GDM1 (cell line): ENCODE measurements at places on chromosomes 5 and 9.

GRCh38 chr9:127805620-127806019 lies 2.9 kb downstream of the FPGS start:
- DNase-seq, result peak; percentile 9

DNA sequence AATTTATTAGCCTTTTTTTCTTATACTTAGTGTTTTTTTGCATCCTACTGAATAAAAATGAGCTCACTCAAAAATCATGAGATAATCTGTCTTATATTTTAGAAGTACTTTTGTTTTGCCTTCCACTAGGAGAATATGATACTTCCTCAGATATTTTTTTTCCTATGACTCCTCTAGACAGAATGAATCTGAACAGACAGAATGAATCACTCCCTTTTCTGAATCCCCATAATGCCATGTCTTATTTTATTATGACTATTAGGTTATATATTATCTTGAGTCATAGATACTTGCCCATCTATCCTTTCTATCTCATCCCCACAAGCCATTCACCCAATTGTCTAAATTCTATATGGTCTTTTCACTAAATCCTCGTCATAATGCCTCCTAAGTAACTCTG lies 134.6 kb downstream of the BRINP1 start:
- DNase-seq, result no peak

- DNase-seq, result no peak
Observed at GRCh38 chr9:133155156-133155555, 8.6 kb downstream of the GBGT1 start.

DNA sequence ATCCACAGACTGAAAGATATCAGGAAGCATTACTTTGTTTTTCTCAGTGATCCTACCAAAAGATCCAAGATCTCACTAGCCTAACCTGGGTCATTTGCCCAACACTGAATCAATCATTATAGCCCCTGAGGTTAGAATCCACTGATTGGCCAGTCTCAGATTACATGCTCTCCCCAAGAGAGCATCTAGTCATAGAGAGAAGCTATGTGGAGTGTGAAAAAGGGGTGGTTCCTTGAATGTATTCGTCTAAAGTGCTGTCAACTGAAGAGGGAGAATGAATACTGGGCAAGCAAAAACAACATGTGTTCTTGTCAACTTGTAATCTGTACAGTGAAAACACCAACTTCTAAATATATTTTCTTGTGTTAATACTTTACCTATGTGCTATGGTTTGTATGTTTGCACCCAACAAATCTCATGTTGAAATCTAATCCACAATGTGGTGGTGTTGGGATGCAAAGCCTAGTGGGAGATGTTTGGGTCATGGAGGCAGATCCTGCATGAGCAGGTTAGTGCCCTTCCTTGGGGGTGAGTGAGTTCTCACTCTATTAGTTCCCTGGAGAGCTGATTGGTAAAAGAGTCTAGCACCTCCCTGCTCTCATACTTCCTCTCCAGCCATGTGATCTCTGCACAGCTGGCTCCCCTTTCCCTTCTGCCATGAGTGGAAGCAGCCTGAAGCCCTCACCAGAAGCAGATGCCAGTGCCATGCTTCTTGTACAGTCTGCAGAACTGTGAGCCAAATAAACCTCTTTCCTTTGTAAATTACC lies 60.3 kb upstream of the PJA2 start:
- no peak for DNase-seq

- DNase-seq, result no peak
Observed at GRCh38 chr5:108788142-108788541, 40.4 kb downstream of the FER start.

DNA sequence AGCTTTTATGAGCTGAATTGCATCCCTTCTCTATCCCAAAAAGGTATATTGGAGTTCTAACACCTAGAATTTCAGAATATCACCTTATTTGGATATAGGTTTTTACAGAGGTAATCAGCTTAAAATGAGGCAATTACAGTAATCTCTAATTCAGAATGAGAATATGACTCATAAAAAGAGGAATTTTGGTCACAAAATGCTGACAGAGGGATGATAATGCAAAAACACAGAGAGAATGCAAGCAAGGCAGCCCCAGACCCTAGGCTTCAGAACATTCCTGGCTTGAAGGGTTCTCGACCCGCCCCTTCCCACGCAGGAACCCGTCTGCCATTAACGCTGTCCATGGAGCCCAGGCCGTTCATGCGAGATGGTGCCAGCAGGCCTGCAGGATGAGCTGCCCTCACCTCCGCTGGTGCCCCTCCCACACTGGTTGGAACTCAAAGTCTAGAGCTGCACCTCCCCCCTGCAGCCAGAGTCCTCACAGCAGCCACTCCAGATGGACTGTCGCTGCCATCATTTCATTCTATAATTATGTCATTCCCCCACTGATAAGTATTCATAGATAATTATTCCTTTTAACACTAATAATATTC lies 1173.4 kb upstream of the ACO1 start:
- DNase-seq, result no peak

GRCh38 chr9:28249424-28249823 lies 676.1 kb upstream of the C9orf72 start:
- no peak for DNase-seq

DNA sequence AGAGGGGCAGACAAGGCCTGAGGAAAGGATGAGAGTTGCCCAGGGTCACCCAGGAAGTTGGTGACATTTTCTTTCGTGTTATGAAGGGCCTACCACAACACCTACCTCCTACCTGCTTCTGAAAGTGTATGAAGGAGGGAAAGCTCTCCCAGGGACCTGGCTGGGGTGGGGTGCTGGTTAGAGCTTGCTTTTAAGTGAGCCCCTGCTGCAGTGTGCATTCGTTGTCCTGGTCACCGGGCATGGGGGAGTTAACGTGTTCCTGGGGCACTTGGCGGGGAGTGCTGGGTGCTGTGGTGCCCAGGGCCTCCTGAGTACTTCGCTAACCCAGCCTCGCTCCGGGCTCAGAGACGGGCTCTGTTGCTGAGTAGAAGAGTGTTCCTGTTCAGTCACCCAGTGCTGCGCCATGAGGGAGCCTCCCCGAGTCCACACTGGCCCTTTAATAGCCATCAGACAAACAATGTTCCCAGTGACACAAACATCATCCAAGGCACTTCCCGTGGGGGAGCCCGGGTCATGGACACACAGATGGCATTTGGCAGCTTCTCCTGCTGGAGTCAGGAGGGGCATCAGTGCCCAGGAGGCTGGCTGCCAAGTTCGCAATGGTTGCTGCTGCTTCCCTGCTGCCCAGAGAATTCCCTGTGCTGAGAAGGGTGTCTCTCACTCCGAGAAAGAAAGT lies 85.7 kb downstream of the AMBP start:
- DNase-seq, result no peak

DNA sequence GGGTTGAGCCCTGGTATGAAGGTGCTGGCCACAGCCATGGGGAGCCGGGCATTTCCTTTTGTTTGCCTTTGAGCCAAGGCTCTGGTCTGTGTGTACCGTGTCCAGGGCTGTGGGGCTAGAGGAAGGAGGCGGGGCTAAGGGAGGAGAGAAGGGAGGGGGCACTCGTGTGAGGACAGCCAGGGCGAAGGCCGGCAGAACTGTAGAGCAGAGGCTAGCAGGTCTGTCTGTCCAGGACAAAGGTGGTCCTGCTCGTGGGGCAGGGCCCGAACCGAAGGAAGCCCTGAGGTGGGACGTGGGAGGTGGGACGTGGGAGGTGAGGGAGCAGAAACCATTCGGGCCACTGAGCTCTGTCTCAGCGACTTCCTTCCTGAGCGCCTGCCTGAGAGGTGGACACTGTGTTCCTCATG lies 41.3 kb upstream of the TESK1 start:
- DNase-seq, result no peak

GRCh38 chr9:85290019-85290418 lies 451.7 kb downstream of the AGTPBP1 start:
- peak; percentile 88 for DNase-seq

DNA sequence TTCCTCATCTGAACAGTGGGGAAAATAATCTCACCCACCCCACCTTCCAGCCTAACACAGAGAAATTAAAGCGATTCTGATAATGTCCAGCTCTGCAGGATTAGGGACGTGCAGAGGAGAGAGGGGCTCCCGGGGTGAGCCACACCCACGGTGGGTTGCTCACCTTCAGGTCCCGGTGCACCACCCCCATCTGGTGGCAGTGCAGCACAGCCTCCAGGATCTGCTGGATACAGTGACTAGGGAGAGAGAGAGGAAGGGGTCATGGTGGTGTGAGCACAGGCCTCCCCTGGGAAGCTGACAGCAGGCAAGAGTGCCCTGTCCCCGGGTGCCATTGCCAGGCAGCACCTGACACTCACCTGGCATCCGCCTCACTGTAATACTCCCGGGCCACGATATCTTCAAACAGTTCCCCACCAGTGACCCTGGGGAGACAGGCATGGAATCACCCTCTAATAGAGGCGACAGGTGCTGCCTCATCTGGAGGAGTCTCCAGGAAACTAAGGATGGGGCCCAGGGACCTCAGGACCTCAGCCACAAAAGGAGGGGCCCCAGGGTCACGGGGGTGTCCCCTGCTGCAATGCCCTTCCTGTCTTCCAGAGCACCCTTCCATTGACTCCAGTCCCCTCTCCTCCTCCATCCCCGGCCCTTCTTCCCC lies 33.0 kb downstream of the CAMK2A start:
- no peak for DNase-seq

GRCh38 chr9:76552751-76553455 lies 93.9 kb downstream of the GCNT1 start:
- no peak for DNase-seq

- DNase-seq, result peak; percentile 24
Observed at GRCh38 chr9:130893341-130894101, 3.1 kb downstream of the QRFP start.

GRCh38 chr5:72328172-72328571 lies 8.0 kb downstream of the PTCD2 start:
- no peak for DNase-seq

DNA sequence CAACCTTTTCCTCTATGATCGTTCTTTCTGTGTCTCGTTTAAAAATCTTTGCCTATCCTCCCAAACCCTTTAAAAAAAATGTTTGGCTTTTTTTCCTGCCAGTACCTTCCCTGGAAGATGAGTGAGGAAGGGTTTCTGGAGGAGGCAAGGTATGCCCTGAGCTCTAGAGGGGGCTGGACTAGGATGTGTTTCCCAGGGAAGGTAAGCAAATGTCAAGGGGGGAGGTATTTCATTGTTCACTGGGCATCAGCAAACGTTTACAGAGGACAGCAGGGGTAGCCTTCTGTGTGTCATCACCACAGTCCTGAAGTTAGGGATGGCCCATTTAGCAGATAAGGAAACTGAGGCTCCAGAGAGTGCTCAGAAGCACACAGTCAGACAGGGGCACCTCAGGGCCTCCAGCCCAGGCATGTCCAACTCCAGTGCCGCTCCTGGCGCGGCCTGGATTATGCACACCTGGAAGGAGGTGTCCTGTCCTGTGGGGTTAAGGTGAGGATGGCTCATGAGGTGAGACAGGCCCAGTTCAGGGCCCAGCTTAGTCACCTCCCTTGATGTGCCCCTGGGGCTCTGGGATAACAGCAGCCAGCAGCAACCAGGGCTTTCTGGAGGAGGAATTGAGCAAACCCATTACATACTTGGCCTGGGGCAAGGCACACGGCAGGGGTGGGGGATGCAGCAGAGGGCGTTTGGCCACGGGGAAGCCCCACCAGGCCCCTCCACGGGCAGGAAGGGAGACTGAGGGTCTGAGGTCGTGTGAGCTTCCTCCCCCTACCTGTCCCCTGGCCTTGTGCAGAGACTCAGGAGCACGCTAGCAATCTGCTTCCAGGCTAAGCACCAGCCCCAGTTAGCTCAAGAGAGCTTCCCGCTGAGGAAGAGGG lies 100.3 kb upstream of the LMX1B start:
- DNase-seq, result no peak

DNA sequence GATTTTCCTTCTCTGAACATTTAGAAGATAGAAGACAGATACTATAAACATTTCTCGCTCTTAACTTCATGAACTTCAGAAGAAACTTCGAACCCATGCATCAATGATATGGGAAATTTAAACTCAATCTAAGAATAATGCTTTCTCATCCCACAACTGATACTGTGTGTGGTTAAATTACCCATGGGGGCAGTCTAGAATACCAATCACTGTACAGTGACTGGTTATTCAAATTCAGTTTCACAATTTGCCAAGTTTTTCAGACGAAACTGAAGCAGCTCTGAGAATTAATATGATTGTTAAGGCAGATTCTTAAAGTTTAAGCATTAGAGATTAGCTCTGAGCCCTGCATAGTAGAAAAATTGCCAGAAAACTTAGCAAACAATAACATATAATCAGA lies 431.0 kb downstream of the SH3GL2 start:
- no peak for DNase-seq

DNA sequence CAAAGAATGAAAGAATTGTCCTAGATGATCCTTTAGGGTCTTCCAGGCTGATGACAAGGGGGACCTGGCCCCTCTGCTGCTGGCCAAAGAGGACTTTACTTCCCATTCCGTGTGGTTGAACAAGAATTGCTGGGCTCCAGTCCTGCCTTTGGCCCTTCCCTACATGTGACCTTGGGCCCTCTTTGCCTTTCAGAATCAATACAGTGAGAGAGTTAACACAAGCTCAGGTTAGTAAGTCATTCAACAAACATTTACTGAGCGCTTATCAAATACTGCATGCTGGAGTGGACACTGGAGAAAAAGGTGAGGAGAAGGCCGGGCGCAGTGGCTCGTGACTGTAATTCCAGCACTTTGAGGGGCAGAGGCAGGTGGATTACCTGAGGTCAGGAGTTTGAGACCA lies 113.1 kb downstream of the C9orf50 start:
- DNase-seq, result no peak

GRCh38 chr9:93159601-93160471 lies 24.1 kb upstream of the WNK2 start:
- peak; percentile 52 for DNase-seq

- no peak for DNase-seq
Observed at GRCh38 chr5:150789450-150789849, 10.9 kb downstream of the SMIM3 start.

DNA sequence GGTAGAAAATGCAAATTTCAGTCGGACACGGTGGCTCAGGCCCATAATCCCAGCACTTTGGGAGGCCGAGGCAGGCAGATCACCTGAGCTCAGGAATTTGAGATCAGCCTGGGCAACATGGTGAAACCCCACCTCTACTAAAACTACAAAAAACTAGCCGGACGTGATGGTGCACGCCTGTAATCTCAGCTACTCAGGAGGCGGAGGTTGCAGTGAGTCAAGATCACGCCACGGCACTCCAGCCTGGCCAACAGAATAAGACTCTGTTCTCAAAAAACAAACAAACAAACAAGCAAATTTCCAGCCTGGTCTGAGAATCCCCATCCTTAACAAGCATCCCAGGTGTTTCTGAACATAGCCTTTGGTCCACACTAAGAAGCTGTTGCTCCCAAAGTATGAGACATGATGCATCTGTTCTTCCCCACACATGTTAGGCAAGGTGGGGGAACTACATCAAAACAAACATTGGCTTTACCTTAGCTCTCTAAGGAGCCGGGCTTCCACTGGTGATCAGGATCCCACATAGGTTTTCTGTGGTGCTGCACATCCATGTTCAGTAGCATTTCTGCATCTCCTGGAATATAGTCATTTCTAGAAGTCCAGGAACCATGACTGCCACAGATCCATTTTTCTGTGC lies 92.5 kb upstream of the DMRT1 start:
- DNase-seq, result no peak

- DNase-seq, result no peak
Observed at GRCh38 chr5:115423541-115423940, 121.0 kb downstream of the FEM1C start.
